ENCODE measurements at places on chromosomes 11 and 22. TPM values are rescaled to one million over a fixed set of nuclear protein-coding genes. Genes with fewer than 3 reads are reported as not detected.
A peak's percentile ranks its signal among the peaks of the same experiment; 100 is the strongest.

- no peak for DNase-seq
- H3K27me3 ChIP-seq: no peaks in the 10 kb centered on the region
- peaks cover 38% of the 10 kb centered on the region for H3K36me3 ChIP-seq
- no peak overlapping the region for H3K27ac ChIP-seq
These were observed 29.1 kb downstream of the BRD1 start for GRCh38 chr22:49798486-49799151.

- peak overlapping the region; percentile 100 for H3K27ac ChIP-seq
- peak overlapping the region; percentile 78 for H3K4me3 ChIP-seq
- H3K27me3 ChIP-seq: no peaks in the 10 kb centered on the region
- no peaks in the 10 kb centered on the region for H3K36me3 ChIP-seq
- peaks cover 17% of the 10 kb centered on the region for H3K4me1 ChIP-seq
These were observed 1.3 kb upstream of the LPXN start for GRCh38 chr11:58576887-58577471.

Gene MPPED2
- total RNA-seq: 19.9 TPM

Gene PNPLA5
- not detected for total RNA-seq

DNA sequence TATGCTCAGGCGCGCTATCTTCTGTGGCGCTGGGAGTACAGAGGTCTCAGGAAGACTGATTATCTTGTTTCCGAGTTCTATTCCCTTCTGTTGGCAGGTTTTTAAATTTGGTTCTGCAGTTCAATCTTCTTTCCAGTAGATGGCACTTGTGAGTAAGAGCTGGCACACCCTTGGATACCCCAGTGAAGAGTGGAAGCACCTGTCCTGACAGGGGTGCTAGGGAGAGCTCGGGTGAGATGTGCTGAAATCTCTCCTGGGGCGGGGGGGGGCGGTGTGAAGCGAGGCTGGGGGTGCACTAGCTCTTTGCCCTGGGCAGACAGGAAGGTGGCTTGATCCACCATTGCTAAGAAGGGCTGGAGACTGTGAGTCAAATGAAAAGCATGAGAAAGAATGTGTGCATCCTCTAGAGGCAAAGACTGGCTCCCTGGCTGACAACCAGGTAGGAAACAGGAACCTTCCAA, 679.9 kb upstream of the CCDC179 start:
- no peaks in the 10 kb centered on the region for H3K4me1 ChIP-seq
- no peaks in the 10 kb centered on the region for H3K36me3 ChIP-seq
- H3K27me3 ChIP-seq: no peaks in the 10 kb centered on the region
- DNase-seq: peak; percentile 49
- no peak overlapping the region for H3K27ac ChIP-seq

GRCh38 chr11:83613767-83614121, 327.6 kb upstream of the CCDC90B start:
- H3K4me3 ChIP-seq: no peak overlapping the region
- H3K4me1 ChIP-seq: no peaks in the 10 kb centered on the region
- H3K27ac ChIP-seq: no peak overlapping the region
- no peaks in the 10 kb centered on the region for H3K27me3 ChIP-seq
- no peak for DNase-seq
- H3K36me3 ChIP-seq: no peaks in the 10 kb centered on the region

- H3K4me1 ChIP-seq: no peaks in the 10 kb centered on the region
- no peaks in the 10 kb centered on the region for H3K36me3 ChIP-seq
- H3K27ac ChIP-seq: no peak overlapping the region
- DNase-seq: no peak
These were observed 24.3 kb upstream of the MRGPRX2 start for GRCh38 chr11:19084661-19085315.

DNA sequence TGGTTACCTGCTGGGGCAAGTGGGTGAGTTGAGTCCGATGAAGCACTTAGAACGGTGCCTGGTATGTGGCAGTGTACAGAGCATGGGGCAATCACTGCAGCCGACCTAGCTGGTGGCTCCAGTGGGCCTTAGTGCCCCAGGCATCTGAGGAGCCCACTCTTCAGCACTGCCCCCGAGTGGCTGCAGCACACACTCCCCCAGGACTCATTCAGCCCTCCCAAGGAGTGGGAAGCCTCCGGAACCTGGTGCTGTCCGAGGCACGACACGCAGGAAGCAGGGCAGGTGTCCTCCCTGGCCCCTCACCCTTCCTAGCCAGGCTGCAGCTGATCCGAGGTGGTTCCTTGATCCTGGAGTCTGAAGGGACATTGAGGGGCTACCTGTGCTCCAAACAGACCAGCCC, 42.4 kb upstream of the PRODH start:
- H3K27ac ChIP-seq: no peak overlapping the region
- no peaks in the 10 kb centered on the region for H3K36me3 ChIP-seq
- no peaks in the 10 kb centered on the region for H3K27me3 ChIP-seq
- H3K4me1 ChIP-seq: no peaks in the 10 kb centered on the region

DNA sequence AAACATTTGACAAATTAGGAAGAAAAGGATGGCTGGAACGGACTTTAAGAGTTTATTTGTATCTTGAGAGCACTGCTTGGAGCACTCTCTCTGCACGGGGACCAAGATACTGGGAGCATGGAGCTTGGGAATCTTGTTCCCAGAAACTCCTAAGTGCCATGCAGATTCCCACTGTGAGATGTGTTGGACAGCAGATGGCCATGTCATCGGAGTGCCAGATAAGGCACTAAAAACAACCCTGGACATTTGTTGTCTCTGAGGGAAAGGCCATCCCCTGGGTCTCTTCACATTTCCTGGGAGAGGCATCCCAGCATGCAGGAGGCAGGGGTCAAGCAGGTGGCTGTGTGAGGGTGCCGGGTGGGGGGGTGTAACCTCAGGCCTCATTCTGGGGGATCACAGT, 2.9 kb downstream of the KIRREL3 start:
- peaks cover 4% of the 10 kb centered on the region for H3K4me1 ChIP-seq
- no peak overlapping the region for H3K27ac ChIP-seq
- peaks cover 98% of the 10 kb centered on the region for H3K27me3 ChIP-seq
- no peaks in the 10 kb centered on the region for H3K36me3 ChIP-seq
- no peak for DNase-seq
- H3K4me3 ChIP-seq: no peak overlapping the region

- H3K4me3 ChIP-seq: no peak overlapping the region
- DNase-seq: peak; percentile 45
- H3K36me3 ChIP-seq: no peaks in the 10 kb centered on the region
- H3K27me3 ChIP-seq: no peaks in the 10 kb centered on the region
- H3K27ac ChIP-seq: no peak overlapping the region
These were observed 19.6 kb downstream of the MACROD1 start for GRCh38 chr11:64146036-64146955.

Gene LRRC10B
- total RNA-seq: 0.60 TPM

Gene CD3E
- total RNA-seq: not detected

Gene SMC1B
- not detected for total RNA-seq

Gene C11orf97
- total RNA-seq: not detected

DNA sequence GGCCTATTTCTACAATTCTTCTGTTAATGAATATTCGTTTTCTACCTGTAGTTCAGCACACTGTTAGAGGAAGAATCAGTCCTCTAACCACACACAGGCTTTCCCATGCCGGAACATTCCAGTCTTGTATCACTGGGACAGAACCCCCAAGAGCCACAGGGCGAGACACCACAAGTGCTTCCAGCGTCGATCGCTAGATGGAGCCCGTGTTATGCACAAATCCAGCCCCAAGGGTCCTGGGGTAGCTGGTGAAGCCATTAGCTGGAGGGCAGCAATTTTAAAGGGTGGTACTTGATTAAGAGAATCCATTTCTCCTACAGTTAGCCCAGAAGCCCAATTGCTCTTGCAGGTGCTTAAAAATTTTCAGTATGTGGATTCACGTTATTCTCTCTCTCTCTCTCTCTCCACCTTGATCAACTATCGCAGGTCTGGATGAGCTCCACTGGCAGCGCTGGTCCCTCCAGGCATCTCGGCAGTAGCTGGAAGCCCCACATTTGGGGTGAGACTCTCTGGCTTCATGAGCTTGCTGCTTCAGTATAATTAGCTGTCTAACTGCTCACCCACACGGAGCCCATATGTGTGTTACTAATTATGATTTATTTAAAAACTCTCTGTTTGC, 148.2 kb upstream of the SNX19 start:
- H3K36me3 ChIP-seq: no peaks in the 10 kb centered on the region
- no peak overlapping the region for H3K27ac ChIP-seq
- no peaks in the 10 kb centered on the region for H3K27me3 ChIP-seq
- H3K4me3 ChIP-seq: no peak overlapping the region

Gene KRTAP5-11
- not detected for total RNA-seq

DNA sequence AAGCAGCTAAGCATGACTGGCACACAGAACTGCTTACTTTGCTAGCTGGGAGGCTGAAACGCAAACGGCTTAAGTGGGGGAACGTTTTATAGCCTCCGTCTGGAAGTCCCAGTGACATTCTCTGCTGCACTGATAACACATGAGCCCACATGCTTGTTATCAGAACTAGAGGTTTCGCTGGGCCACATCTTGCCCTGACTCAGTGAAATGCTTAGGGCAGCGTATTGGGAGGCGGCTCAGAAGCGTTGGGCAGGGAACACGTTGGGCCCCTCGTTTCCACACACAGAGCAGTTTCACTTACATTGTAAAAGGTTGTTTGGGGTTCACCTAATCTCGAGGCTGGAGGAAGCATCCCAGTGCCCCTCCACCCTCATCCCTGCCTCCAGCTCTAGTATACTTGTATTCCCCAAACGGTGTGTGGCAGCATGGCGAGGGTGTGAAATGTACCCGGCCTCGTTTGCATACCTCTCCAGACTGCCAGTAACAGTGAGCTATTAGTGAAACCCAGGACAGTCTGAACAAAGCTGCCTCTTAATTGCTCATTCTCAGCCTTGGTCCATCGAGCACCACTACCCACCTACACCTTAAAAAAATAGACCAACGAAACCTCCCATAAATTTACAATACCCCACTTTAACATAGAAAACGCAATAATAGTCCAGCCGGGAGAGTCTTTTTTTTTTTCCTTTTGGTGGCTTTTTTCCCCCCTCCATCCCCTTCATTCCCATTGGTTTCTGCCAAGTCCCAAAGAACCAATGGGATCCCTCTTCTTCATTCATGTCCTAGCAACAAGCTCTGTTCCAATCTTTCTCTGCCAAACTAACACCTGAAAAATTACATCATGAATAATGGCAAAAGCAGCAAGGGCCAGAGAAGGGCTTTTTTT, 218.8 kb upstream of the SORL1-AS1 start:
- no peaks in the 10 kb centered on the region for H3K27me3 ChIP-seq
- peak overlapping the region; percentile 1 for H3K27ac ChIP-seq
- no peaks in the 10 kb centered on the region for H3K36me3 ChIP-seq
- H3K4me1 ChIP-seq: peaks cover 27% of the 10 kb centered on the region
- H3K4me3 ChIP-seq: no peak overlapping the region

- H3K4me3 ChIP-seq: peak within 1 kb of the TSS; percentile 73
- no peaks in the 10 kb centered on the region for H3K27me3 ChIP-seq
- peak; percentile 96 for DNase-seq
- peak within 1 kb of the TSS; percentile 92 for H3K27ac ChIP-seq
- peaks cover 14% of the 10 kb centered on the region for H3K4me1 ChIP-seq
- H3K36me3 ChIP-seq: no peaks in the 10 kb centered on the region
These were observed at the start of gene RNF121 for GRCh38 chr11:71928737-71929443. RNF121 (plus strand) TSS chr11:71929046; CDS start chr11:71929062, 16 bp downstream.

- H3K27me3 ChIP-seq: no peaks in the 10 kb centered on the region
- no peak for DNase-seq
These were observed 6.4 kb upstream of the SEC14L4 start for GRCh38 chr22:30511911-30512310.

Gene PCNX3
- 40.9 TPM for total RNA-seq

- no peak overlapping the region for H3K27ac ChIP-seq
- no peak overlapping the region for H3K4me3 ChIP-seq
- no peak for DNase-seq
- no peaks in the 10 kb centered on the region for H3K27me3 ChIP-seq
- H3K36me3 ChIP-seq: no peaks in the 10 kb centered on the region
- H3K4me1 ChIP-seq: no peaks in the 10 kb centered on the region
These were observed 161.8 kb upstream of the GRIA4 start for GRCh38 chr11:105447936-105448702.

GRCh38 chr22:42283278-42284201, 13.1 kb upstream of the TCF20 start:
- peaks cover 11% of the 10 kb centered on the region for H3K27me3 ChIP-seq
- DNase-seq: peak; percentile 68
- H3K4me1 ChIP-seq: peaks cover 8% of the 10 kb centered on the region
- no peak overlapping the region for H3K27ac ChIP-seq
- peak overlapping the region; percentile 29 for H3K4me3 ChIP-seq

Gene MMP8
- not detected for total RNA-seq

- no peaks in the 10 kb centered on the region for H3K4me1 ChIP-seq
- no peak overlapping the region for H3K4me3 ChIP-seq
- H3K27ac ChIP-seq: no peak overlapping the region
- no peak for DNase-seq
These were observed 4.2 kb downstream of the PRRG4 start for GRCh38 chr11:32833921-32834320.

Gene SEC14L6
- total RNA-seq: 2.4 TPM

Gene FAM180B
- not detected for total RNA-seq

DNA sequence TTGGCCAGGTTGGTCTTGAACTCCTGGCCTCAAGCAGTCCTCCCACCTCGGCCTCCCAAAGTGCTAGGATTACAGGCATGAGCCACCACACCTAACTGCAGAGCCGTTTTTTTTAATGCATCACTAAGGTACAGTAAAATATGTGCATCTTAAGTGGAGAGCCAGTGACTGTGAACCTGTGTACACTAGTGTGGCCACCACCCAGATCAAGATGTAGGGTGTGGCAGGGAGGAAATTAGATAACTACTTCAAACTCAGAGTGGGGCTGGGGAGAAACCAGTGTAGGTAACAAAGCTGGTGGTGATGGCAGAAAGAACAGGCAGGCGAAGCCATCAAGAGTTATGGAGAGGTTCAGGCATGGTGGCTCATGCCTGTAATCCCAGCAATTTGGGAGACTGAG, 14.4 kb downstream of the SNAP29 start:
- no peak for DNase-seq
- no peaks in the 10 kb centered on the region for H3K27me3 ChIP-seq
- peaks cover 13% of the 10 kb centered on the region for H3K36me3 ChIP-seq
- no peak overlapping the region for H3K27ac ChIP-seq

Gene CXCR5
- not detected for total RNA-seq

DNA sequence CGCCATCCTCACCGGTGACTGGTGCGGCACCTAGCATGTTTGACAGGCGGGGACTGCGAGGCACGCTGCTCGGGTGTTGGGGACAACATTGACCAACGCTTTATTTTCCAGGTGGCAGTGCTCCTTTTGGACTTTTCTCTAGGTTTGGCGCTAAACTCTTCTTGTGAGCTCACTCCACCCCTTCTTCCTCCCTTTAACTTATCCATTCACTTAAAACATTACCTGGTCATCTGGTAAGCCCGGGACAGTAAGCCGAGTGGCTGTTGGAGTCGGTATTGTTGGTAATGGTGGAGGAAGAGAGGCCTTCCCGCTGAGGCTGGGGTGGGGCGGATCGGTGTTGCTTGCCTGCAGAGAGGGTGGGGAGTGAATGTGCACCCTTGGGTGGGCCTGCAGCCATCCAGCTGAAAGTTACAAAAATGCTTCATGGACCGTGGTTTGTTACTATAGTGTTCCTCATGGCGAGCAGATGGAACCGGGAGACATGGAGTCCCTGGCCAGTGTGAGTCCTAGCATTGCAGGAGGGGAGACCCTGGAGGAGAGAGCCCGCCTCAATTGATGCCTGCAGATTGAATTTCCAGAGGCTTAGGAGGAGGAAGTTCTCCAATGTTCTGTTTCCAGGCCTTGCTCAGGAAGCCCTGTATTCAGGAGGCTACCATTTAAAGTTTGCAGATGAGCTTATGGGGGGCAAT, 1.1 kb downstream of the NEAT1 start:
- peaks cover 77% of the 10 kb centered on the region for H3K4me1 ChIP-seq
- H3K4me3 ChIP-seq: peak overlapping the region; percentile 35
- H3K27ac ChIP-seq: peak overlapping the region; percentile 98
- no peaks in the 10 kb centered on the region for H3K27me3 ChIP-seq
- no peaks in the 10 kb centered on the region for H3K36me3 ChIP-seq

Gene MYO7A
- total RNA-seq: 1.6 TPM

Gene ELF5
- total RNA-seq: not detected

Gene SMTNL1
- total RNA-seq: 0.11 TPM

Gene RBFOX2
- 339 TPM for total RNA-seq
